ENCODE measurements at places on chromosomes 6 and 20.

DNA sequence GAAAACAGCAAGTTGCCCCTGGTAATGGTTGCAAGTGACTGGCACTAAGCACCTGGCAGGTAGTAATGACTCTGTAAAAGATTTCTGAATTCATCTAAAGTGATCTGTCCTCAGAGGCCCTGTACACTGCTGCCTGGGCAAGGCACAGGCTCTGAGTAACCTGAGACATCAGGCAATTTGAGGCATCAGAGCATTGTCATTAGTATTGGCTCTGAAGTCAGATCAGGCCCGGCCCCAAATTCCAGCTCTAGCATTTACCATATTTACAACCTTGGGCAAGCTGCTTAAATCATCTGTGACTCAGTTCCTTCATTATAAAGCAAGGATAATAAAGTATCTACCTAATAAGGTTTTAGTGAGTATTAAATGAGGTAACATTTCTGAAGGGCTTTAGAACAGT is 17.3 kb upstream of the TENT5A start:
- no peak for DNase-seq

DNA sequence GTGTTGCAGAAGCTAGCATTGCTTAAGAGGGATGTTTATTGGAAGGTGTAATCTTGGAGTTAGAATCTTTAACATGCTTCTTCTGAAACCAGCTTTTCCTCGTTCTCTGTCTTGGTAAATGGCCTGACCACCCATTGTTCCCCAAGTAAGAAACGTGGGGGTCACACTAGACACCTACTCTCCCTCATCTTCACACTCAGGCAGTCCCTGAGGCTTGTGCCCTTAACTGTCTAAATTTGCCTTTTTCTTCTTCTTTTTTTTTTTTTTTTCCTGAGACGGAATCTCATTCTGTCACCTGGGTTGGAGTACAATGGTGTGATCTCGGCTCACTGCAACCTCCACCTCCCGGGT is 16.2 kb upstream of the ARFGEF2 start:
- no peak for DNase-seq

- DNase-seq = no peak
Measured at GRCh38 chr6:125910527-125910926, 46.0 kb upstream of the HINT3 start.

GRCh38 chr6:168641446-168641845 is 200.5 kb downstream of the SMOC2 start:
- DNase-seq = peak; percentile 43

- no peak for DNase-seq
Measured at GRCh38 chr6:167467793-167468431, 143.0 kb downstream of the TTLL2 start.

- DNase-seq = no peak
Measured at GRCh38 chr20:36310215-36310981, 4.3 kb downstream of the DLGAP4 start.

DNA sequence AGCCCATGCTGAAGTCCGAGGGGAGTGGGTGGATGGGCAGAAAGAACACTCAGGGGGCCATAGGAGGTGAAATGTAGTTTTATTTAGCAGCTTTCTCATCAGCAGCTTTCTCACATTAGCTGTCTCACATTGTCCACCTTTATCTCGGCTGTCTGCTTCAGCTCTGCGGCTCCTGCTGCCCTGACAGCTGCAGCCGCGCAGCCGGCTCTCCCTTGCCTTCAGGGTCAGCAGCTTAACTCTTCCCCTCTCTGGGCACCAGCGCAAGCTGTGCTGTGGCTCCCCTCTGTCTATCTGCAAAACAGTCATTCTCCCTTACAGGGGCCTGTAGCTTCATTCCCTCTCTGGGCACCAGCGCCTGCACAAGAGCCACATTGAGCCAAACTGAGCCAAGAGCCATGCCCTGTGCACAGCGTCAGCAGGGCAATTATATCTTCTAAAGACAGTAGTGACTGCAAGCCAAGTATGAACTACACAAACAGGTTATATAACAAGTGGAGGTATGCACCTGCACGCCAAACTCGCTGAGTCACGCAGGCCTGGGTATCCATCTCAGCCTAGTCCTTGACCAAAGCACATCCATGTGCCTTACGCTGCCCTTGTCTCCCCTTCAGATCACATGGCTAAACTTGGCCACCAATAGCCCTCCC is 198.8 kb downstream of the EYA2 start:
- no peak for DNase-seq

GRCh38 chr6:110181131-110182030 is 1.2 kb downstream of the CDC40 start:
- DNase-seq = no peak

- no peak for DNase-seq
Measured at GRCh38 chr6:146886587-146887446, 288.0 kb downstream of the ADGB start.

GRCh38 chr20:61839912-61840778 is 225.5 kb downstream of the TAF4 start:
- no peak for DNase-seq
